ENCODE measurements at places on chromosomes 4 and X.

- DNase-seq = no peak
Measured at GRCh38 chrX:40470830-40471429, 109.8 kb upstream of the ATP6AP2 start.

DNA sequence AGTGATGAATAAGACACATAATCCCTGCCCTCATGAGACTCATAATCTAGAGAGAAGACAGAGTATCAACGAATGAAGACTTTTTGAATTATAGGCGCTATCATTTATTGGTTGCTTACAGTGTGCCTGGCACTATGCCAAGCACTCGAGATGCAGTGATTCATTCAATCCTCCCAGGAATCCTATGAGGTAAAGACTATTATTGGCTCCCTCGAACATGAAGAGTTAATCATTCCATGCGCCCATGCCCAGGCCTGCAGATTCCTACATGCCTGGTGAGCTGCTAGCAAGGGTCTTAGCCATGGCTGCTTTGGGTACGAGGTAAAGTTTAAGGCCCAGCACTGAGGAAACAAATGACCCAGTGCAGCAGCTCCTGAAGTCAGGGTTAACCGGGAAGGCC lies 47.0 kb downstream of the TEX13B start:
- peak; percentile 27 for DNase-seq

DNA sequence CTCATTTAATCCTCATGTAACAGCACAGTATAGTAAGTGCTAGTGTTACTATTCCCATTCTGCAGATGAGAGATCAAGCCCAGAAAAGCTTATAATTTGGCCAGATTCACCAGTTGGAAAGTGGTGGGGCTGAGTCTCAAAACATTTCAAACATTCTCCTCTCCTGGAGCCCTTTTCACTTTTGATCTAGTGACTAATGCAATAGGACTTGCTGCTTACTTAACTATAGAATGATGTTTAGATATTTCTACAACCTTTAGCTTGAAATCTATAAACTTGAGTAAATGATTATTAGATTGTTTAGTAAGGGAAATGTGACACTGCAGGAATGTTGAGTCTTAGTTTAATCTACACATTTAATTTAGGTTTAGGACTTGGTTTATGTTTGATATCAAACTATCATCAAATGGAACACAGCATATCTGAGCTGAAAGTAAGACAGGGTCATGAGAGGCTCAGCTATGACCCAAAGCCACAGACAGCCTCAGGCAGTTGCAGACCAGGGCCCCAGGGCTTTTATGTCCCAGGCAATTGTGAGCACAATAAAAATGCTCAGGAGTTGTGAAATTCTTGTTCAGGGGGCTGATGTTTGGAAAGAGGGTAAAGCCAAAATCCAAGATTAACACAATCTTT lies 199.5 kb upstream of the HS3ST1 start:
- DNase-seq = no peak

GRCh38 chrX:47216393-47216925 lies 2.0 kb upstream of the CDK16 start:
- no peak for DNase-seq

GRCh38 chr4:11420327-11420726 lies 8.4 kb downstream of the HS3ST1 start:
- DNase-seq = no peak
